Stimulated activated CD8-positive, alpha-beta memory T cell treated with anti-CD3 and anti-CD28 coated beads, Interleukin-4, amount 100 ng/mL, for 24 hours (primary cell): ENCODE measurements at places on chromosomes 3 and 15.

DNA sequence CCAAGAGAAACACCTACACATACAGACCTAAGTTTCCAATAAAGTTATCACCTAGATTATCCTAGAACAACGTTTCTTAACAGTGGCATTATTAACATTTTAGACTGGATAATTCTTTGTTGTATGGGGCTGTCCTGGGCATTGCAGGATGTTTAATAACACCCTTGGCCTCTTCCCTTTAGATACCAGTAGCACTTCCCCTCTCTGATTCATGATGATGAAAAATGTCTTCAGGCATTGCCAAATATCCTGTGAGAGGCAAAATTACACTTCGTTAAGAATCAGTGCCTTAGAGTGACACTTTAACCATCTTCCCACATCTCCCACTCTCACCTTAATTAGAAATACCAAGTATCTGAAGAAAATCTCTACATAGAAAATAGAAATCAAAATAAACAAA is 352.6 kb downstream of the CGGBP1 start:
- DNase-seq = no peak

- no peak for DNase-seq
These were observed 4.8 kb downstream of the VIPR1 start for GRCh38 chr3:42507252-42507651.

DNA sequence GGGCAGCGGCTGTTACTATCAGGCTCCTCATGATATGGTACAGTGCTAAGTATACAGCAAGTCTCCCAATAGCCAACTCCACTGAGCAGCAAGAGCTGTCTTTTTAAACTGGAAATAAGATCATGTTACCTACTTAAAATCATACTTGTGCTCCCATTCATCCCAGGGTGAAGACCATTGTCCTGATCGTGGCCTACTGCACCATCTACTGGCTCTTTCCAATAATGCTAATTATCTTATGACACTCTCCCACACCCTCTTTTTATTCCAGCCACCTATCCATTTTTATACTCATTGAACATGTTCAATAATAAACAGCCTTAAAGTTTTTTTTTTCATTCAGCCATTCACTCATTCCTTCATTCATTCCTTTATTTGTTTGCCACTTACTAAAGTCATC is 117.7 kb downstream of the GBE1 start:
- DNase-seq = no peak

GRCh38 chr3:179446501-179446900 is 4.8 kb downstream of the GNB4 start:
- no peak for DNase-seq

DNA sequence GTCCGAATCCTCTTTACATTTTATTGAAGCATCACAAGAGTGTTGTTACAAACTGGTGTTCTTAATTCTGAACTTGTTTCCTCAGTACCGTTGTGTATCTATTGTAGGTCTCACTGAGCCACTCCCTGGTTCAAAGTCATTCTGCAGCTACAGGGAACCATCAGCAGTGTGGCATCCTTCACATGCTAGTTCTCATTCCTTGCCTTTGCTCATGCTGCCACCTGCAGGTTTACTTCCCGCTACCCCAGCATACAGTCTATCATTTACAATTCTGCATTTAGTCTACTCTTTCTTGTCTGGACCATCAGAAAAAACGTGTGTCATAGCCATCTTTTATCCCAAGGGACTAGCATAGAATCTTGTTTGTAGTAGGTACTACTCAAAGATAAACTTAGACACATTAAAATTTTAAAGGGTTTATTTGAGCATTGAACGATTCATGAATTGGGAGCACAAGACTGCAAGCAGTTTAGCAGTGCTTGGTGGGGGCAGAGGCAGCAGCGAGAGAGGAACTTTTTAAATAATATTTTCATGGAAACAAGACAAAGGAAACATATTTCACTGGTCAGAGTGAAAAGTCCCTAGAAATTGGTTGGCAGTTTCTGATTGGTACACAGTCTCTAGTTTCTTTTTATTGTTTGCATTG is 402.1 kb downstream of the CADM2 start:
- DNase-seq = no peak

DNA sequence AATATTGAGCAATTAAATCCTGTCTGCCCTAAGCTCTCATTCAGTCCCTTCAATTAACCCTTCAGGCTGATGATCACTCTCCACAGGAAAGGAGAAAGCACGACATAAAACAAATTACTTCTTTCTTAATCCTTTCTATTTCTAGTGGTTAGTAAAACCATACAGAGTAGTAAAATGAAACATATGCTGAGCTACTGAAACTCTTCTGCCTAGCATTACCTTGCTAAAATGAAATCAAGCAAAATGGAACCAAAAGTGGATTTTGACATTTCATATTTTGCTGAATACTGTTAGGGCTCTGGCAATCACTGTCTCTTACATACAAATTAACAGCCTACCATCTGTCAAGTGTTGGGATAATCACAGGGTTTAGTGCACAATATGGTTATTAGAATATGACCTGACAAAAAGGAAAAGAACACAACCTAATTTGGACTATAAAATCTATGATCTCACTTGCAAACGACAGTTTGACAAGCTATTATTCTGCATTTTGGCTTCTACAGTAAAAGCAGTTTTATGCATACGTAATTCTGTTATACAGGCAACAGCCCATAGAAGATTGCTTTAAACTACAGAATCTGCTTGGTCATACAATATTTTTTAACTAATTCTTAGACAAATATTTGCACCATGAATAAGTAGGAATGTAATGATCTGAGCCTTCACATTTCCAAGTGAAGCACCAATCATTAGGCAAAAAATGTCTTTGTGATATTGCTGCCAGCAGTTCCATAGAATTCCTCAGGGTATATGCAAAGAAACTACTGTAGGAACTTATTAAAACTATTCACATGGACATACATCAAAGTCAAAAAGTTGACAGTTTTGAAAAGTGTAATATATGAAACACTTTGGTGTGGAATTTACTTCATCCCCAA is 105.0 kb downstream of the FHIT start:
- no peak for DNase-seq
